Hematopoietic multipotent progenitor cell (in vitro differentiated cells): ENCODE measurements at places on chromosomes 3 and 15.
A peak's percentile ranks its signal among the peaks of the same experiment; 100 is the strongest.

GRCh38 chr3:71524672-71525071 is 58.9 kb downstream of the FOXP1 start:
- DNase-seq = no peak

DNA sequence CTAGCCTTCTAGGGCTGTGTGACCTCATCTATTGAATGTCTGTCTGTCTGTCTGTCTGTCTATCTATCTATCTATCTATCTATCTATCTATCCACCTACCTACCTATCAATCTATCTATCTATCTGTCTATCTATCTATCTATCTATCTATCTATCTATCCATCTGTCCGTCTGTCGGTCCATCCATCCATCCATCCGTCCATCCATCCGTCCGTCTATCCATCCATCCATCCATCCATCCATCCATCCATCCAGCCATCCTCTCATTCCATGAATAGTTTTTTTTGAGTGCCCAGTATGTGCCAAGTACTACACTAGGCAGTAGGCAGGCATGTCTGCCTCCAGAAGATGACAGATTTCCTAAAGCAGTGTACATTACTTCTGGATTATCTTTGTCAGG is 122.5 kb downstream of the FOXB1 start:
- DNase-seq = no peak

DNA sequence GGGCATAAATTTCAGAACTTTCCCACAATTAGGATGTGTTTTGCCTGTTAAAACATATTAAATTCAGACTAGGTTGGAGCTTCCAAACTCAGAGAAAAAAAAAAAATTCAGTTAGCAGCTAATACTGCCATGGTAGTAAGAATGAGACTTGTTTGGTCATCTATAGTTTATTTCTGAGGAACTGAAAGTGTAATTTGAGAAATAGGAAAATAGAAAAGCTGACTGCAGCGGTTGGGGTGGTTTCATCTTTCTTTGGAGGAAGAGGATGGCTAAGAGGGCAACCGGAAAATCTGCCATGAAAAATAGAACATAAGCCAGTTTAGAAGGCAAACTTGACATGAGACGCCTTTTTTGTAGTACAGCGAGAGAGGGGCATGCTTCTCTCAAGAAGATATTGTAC is 371.2 kb upstream of the ROBO2 start:
- no peak for DNase-seq

GRCh38 chr3:170903123-170903522 is 5.3 kb downstream of the EIF5A2 start:
- DNase-seq = no peak

DNA sequence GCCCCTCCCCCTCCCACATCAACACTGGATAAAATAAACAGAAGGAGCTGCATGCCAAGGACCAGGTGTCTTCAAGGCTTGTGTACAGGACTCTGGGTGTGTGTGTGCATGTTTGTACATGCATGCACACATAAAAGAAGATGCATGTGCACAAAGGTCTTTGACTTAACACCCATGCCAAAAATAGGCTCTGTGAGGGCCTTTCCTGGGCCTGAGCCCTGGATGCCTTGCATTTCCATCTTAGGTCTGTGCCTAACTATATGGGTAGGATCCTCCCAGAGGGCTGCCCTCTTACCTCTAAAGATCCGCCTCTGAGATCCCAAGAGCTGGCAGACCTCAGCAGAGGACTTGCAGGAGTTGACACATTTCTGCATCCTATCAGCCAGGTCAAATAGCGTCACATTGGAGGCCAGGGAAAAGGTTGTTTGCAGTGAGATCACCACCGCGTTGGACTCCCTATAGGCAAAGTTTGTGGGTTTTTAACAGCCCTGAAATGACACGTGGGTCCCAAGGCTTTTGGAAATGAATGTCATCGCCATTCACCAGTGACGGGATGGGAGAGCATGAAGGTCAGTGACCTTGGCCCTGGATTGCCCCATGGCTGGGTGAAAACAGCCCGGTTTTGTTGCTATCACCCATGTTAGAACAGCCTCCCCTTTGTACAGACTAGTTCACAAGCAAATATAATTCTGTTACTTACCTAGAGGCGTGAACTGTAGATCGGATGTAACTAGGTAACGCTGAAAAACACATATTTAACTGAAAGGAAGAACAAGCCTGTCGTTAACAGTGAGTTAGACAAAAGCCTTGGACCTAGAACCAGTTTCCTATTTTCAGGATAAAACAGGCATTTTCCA is 54.0 kb downstream of the HEG1 start:
- DNase-seq = no peak

GRCh38 chr3:177498037-177498857 is 301.0 kb upstream of the TBL1XR1 start:
- DNase-seq = no peak

GRCh38 chr3:162150790-162151189 is 654.2 kb downstream of the OTOL1 start:
- no peak for DNase-seq

- DNase-seq = no peak
Observed at GRCh38 chr3:34859746-34860145, 779.6 kb upstream of the ARPP21 start.

DNA sequence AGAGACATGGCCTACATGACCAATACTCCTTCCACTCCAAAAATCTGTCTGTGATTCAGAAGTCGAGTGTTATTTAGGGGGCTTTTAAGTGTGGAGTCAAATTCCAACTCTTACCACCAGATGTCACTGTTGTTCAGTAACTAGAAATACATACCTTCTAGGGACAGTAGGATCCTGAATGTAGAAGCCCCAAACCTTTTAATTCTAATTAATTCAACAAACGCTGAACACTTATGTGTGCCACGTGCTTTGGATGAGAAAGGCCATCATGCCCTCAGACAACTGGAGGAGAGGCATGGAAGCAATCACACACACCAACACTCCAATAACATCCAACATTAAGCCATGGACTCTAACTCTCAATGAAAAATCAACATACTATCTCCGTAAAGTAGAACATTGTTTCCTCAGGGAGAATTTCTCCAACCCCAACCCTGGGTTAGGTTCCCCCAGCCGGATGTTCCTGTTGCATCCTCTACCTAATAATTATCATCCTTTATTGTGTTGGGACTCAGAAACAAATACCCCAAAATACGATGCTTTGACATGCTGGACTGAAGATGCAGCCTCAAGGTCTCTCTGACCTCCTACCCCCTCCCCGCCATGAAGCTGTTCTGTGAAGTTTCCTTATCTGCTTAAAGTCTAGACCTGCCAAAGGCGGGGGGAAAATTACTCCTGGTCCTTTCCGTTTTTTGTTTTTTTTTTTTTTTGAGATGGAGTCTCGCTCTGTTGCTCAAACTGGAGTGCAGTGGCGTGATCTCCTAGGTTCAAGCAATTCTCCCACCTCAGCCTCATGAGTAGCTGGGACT is 8.0 kb upstream of the CCDC13 start:
- peak; percentile 69 for DNase-seq

DNA sequence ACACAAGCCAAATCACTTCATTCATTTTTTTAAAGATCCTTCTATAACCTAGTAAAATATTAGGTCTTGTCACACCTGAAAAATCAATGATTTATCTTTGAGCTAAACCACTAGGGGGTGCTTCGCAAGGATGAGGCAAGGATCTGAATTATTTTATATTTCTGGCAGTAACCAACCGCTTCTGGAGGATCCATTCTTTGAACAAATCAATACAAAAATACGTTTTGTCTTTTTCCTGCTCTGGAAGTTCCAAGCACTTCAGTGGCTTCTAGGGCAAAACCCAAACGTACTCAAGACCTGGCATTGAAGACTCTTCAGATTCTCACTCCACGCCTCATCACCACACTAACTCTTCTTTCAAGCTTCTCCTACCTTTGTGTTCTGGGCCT is 486 bp downstream of the LSG1 start:
- DNase-seq = peak; percentile 55

DNA sequence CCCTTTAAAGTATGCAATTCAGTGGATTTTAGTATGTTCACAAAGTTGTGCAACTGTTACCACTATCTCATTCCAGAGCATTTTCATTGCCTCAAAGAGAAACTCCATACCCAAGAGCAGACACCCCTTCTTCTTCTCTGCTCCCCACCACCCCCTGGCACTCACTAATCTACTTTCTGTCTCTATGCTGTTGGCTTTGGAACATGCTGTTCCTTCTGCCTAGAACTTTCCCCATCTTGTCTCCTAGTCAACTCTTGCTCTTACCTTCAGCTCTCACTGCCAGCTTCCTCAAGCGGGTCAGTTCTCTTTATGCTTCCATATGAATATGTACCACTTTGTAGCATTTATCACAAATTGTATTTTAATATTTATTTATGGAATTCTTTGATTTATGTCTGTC is 50.1 kb downstream of the TYRO3 start:
- no peak for DNase-seq

GRCh38 chr3:22939349-22939748 is 263.8 kb upstream of the UBE2E2 start:
- no peak for DNase-seq

- no peak for DNase-seq
Observed at GRCh38 chr3:77259694-77260093, 219.8 kb downstream of the ROBO2 start.

- DNase-seq = no peak
Observed at GRCh38 chr3:185998136-185998535, 60.3 kb upstream of the TRA2B start.

- no peak for DNase-seq
Observed at GRCh38 chr3:71461114-71461513, 122.4 kb downstream of the FOXP1 start.

DNA sequence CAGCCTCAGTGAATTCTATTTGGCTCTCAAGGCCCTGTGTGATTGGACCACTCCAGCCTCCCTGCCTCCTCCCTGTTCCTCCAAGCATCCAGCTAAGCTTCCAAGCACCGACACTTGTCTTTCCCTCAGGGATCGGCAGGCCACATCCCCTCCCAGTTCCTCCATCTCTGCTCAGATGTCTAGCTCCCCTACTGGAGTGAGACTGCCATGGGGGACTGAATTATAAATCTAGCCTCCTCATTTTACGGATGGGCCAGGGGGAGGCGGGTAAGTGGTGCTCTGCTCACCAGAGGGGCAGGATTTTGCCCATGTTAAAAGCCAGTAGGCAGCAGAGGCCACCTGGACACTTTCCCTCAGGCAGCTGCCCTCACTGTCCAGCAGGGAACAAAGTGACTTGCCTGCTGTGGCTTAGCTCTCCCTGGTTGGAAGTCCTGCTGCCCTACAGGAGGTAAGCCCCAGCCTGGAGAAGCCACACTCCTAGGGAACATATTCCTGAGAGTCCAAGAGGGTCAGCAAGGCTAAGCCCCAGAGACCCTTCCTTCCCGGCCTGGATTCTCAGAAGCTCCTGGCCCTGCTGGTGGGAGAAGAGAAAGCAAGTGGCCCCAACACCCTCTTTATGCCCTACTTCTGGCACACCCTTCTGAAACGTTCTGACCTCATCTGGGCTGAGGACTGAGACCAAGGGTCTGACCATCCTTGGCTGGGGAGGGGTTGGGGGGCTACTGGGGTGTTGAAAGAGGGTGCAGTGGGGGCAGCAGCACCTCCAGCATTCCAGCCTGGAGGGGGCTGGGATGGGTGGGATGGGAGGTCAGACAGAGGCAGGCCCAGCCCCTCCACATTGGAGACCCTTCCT is 9.1 kb upstream of the HHATL start:
- DNase-seq = no peak

DNA sequence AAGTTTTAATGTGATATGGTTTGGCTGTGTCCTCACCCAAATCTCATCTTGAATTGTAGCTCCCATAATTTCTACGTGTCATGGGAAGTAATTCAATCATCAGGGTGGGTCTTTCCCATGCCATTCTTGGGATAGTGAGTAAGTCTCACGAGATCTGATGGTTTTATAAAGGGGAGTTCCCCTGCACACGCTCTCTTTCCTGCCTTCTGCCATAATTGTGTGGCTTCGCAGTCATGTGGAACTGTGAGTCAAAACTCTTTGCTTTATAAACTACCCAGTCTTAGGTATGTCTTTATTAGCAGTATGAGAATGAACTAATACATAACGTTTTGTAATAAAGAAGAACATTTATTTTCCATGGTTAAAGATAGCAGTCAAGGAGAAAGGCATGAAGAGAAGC is 39.2 kb upstream of the GOLIM4 start:
- DNase-seq = no peak

- DNase-seq = no peak
Observed at GRCh38 chr3:58464866-58465265, 27.0 kb upstream of the KCTD6 start.

DNA sequence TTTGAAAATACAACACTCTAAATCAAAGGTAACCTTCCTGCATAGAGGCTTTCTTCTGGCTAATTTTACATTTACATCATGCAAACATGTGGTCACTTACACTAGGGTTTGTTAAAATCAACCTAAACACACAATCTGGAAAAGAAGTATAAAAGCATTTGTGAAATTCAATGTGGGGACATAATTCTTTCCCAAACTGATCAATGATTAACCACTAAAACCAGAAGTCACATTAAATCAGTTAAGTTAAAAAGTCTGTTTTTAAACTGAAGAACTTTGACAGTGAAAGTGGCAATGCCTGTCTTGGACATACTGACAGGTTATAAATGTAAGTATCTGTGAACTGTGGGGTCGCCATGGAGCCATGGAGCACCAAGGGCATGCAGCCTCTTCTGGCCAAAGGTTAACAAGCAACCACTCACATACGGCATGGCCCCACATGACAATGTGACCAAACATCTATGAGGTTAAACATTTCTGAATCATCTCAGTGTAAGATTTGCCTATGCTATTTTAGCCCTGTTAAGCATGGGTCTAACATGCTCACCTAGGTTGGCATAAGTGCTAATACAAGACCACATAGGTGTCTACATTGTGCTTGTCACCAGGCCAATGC is 278.2 kb downstream of the CTNNB1 start:
- no peak for DNase-seq

GRCh38 chr3:143433787-143434378 is 314.3 kb downstream of the CHST2 start:
- DNase-seq = no peak

DNA sequence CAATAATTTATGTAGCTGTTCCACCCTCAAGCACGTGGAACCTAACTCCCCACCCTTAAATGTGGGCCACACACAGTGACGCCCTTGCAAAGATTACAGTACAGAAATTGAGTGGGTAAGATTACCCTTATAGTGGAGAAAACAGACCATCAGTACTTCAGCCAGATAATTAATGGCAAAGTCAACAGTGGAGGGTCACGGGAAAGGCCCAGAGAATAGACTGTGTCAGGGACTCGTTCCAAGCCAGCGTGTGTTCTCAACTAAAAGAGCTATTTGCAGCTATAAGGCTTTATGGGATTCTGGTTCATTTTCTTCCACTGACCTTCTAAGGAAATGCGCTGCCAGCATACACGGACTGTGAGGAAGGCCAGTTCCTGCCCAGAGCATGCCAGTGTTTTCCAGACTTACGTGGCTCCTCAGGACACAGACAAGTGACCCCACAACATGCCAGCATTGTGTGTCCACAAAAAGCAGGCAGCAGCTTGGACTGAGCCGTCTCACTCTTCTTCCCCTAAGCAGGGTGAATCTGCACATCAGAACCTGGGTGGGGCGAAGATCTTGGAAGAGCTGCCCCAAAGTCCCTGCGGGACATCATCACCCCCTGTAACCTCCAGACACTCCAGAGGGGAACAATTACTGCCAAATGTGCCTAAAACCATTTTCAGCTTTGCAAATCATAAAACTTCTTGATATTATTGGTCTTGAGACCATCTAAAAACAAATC is 428.5 kb downstream of the OCA2 start:
- no peak for DNase-seq
